Hindlimb muscle (tissue), 1 donor: ENCODE measurements at places on chromosomes 12 and 14. TPM values are rescaled to one million over a fixed set of nuclear protein-coding genes. Genes with fewer than 3 reads are reported as not detected.

DCN gene
- 1,243 TPM for polyA plus RNA-seq

MYH7 gene
- polyA plus RNA-seq, result 525 TPM

TMEM63C gene
- 1.0 TPM for polyA plus RNA-seq

PRB2 gene
- polyA plus RNA-seq, result not detected

CNTN1 gene
- 28.7 TPM for polyA plus RNA-seq

LRRC74A gene
- polyA plus RNA-seq, result 0.10 TPM

BAZ2A gene
- 41.9 TPM for polyA plus RNA-seq

OR6J1 gene
- 0.15 TPM for polyA plus RNA-seq

HOXC10 gene
- 57.9 TPM for polyA plus RNA-seq

TMEM119 gene
- polyA plus RNA-seq, result 30.1 TPM

CDK17 gene
- 28.8 TPM for polyA plus RNA-seq

SLC25A21 gene
- polyA plus RNA-seq, result 1.5 TPM

OTOGL gene
- polyA plus RNA-seq, result 0.44 TPM

PRPF39 gene
- polyA plus RNA-seq, result 59.3 TPM

FAM222A gene
- polyA plus RNA-seq, result 11.0 TPM

MSRB3 gene
- 41.3 TPM for polyA plus RNA-seq

CCDC184 gene
- 1.7 TPM for polyA plus RNA-seq

ESPL1 gene
- 5.1 TPM for polyA plus RNA-seq

SYNDIG1L gene
- polyA plus RNA-seq, result not detected

SH2B3 gene
- polyA plus RNA-seq, result 19.1 TPM

IQSEC3 gene
- 2.9 TPM for polyA plus RNA-seq

SOS2 gene
- polyA plus RNA-seq, result 39.5 TPM

TUNAR gene
- not detected for polyA plus RNA-seq
